ENCODE measurements at places on chromosomes 12 and 14. TPM values are rescaled to one million over a fixed set of nuclear protein-coding genes. Genes with fewer than 3 reads are reported as not detected.
A peak's percentile ranks its signal among the peaks of the same experiment; 100 is the strongest.

The FGF6 gene
- polyA plus RNA-seq, result 0.16 TPM

The PPP1R1A gene
- 2.5 TPM for polyA plus RNA-seq

The ALX1 gene
- 0.24 TPM for polyA plus RNA-seq

The SAMD15 gene
- 0.44 TPM for polyA plus RNA-seq

GRCh38 chr12:6902448-6902847 lies 2.2 kb upstream of the LRRC23 start:
- no peak for DNase-seq

- no peak for DNase-seq
These were observed 324.6 kb downstream of the RAD51B start for GRCh38 chr14:68144051-68144681.

DNA sequence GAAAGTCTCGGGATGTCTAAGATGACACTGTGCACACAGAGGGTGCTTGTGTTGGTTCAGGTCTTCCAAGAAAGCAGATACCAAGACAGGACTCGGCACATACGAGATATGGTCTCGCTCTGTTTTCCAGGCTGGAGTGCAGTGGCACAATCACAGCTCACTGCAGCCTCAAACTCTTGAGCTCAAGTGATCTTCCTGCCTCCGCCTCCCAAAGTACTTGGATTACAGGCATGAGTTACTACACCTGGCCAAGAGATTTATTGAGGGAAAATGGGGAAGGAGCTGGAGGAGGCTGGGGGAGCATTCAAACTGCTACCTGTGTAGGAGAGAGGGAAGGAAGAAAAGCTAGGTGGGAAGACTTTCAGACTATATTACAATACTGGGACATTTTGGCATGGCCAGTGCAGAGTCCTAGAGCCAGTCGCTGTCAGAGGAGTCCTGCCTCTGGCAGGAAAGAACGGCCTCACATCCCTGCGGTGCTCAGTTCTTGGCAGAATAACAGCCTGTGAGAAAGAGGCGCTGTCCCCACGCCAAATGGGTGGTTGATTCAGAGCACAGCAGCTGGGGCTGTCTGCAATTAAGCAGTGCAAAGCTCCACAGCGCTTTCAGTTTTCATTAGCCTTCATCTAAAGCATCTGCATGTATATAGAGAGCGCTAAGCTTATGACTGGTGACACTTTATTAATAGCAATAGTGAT lies 18.3 kb downstream of the SLC17A8 start:
- peak; percentile 8 for DNase-seq

Data from urinary bladder (tissue), 4 donors.